Camera-type eye (tissue), 1 donor: ENCODE measurements at places on chromosomes 7 and 10. TPM values are rescaled to one million over a fixed set of nuclear protein-coding genes. Genes with fewer than 3 reads are reported as not detected.

Gene KIAA1217
- total RNA-seq, result 61.4 TPM

Gene CACNB2
- total RNA-seq, result 31.2 TPM

Gene CCL24
- not detected for total RNA-seq

Gene SLC13A1
- total RNA-seq, result not detected

Gene NEUROG3
- not detected for total RNA-seq

Gene ATAD1
- total RNA-seq, result 69.4 TPM

Gene NPFFR1
- total RNA-seq, result 9.1 TPM

Gene NKX1-2
- not detected for total RNA-seq

Gene CRYGN
- not detected for total RNA-seq

Gene SEMA3E
- total RNA-seq, result 9.2 TPM

Gene LRRC61
- total RNA-seq, result 26.6 TPM

Gene LRIT1
- 51.8 TPM for total RNA-seq

Gene AGAP9
- total RNA-seq, result 3.0 TPM

Gene MYL7
- total RNA-seq, result not detected

Gene EBLN1
- total RNA-seq, result not detected

Gene TWIST1
- total RNA-seq, result 24.9 TPM
